ENCODE measurements at places on chromosomes 7 and 10. TPM values are rescaled to one million over a fixed set of nuclear protein-coding genes. Genes with fewer than 3 reads are reported as not detected.
A peak's percentile ranks its signal among the peaks of the same experiment; 100 is the strongest.

- DNase-seq = no peak
Observed at GRCh38 chr7:133461421-133461820, 208.5 kb downstream of the EXOC4 start.

GRCh38 chr10:96756111-96756903 is 36.0 kb upstream of the PIK3AP1 start:
- DNase-seq = no peak

- DNase-seq = no peak
Observed at GRCh38 chr7:69966766-69967591, 368.7 kb downstream of the AUTS2 start.

DNA sequence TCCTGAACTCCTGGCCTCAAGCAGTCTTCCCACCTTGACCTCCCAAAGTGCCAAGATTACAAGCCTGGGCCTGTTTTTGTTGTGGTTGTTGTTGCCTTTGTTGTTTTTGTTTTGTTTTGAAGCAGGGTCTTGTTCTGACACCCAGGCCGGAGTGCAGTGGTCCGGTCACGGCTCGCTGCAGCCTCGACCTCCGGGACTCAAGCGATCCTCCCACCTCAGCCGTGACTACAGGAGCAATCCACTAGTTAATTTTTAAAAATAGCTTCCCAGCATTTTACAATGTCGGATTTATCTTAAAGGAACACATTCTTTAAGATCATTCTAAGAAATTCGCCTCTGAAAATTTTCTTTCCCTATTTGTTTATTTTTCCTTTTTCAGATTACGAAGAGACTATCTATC is 27.7 kb upstream of the AP5Z1 start:
- no peak for DNase-seq

DNA sequence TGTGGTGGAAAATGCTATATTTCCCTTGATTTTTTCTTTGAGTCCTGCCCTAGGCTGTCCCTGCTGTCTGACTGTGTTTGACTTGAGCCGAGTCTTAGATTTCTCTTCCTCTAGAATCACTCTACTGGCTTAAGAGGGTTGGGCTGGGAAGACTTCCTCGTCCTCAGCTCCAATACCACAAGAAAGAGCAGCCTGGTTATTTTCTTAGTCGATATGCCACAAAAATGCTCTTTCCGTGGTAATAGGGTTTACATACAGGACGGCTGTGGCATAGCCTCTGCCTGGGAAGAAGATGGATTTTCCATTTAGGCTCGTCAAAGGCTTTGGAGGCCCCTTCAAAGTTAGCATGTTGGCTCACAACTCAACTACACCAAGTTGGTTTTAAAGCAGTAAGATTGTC is 212.0 kb upstream of the IGFBP3 start:
- DNase-seq = no peak

GRCh38 chr7:55305135-55305534 is 60.0 kb upstream of the LANCL2 start:
- no peak for DNase-seq

GRCh38 chr7:28533267-28533666 is 120.9 kb downstream of the CREB5 start:
- no peak for DNase-seq

GRCh38 chr7:5332579-5332978 is 49.8 kb downstream of the SLC29A4 start:
- DNase-seq = no peak

GRCh38 chr10:129505500-129506075 is 38.5 kb downstream of the MGMT start:
- no peak for DNase-seq

DNA sequence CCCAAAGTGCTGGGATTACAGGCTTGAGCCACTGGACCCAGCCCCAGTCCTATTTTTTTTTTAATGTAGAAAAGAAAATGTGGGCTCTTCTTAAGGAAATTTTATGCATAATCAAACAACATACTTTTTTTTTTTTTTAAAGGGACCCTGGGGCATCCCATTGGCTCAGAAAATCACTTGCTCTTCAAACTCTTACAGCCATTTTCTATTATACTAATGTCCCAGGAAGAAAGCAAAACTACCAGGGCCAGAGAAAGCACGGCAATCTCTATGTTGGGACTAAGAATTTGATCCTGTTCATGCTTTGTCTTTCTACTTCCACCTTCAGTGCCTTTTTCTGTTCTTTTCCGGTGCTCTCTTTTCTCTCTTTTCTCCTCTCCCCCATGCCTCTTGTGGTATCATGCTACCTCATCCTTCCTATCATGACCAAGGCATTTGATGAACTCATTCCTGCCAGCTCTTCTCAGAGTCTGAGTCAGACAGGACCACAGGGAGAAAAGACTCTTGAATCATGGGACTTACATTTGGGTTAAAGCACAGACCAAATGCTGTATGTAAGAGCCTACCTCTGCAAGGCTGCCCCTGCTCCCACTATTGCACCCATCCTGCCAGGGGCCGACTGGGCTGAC is 76.4 kb upstream of the CCNY start:
- no peak for DNase-seq

GRCh38 chr10:12466704-12467305 is 117.5 kb downstream of the CAMK1D start:
- DNase-seq = no peak

GRCh38 chr7:137626469-137627067 is 220.2 kb downstream of the DGKI start:
- DNase-seq = no peak

- DNase-seq = no peak
Observed at GRCh38 chr10:78528749-78529204, 495.1 kb downstream of the RPS24 start.

DNA sequence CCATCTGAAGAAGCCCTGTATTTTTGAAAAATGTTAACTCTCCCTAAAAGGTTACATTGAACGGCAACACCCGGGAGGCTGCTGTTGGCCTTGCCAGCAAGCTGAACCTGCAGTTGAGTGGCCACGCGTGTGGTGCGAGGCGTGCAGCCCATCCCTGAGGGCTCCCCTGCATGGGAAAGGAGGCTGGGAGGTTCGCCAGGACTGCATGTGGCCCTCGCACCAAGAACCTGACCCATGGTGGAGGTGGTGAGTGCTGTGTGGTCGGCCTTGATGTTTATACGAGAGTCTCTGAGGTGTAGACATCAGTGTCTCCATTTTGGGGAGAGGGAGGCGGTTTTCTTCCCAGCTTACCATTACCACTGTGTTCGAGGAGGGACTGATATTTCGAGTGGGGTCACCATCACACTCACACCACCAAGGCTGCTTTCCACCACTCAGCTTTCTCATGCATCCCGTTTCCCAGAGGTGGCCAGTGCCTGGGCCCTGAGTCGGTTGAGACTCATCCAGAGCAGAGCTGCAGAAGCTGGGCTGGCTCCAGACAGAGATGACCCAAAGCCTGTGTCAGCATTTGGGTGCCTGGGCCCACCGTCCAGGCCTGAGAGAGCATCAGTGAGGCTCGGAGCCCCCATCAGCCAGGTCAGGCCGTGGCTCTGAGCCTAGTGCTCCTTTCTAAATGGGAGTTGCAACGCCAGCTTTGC is 222.6 kb downstream of the EBF3 start:
- peak; percentile 28 for DNase-seq

HEPACAM2 gene
- 0.22 TPM for total RNA-seq

OR2A7 gene
- total RNA-seq = 2.7 TPM

SORBS1 gene
- 815 TPM for total RNA-seq

FFAR4 gene
- not detected for total RNA-seq

EGFR gene
- 21.1 TPM for total RNA-seq

HYCC1 gene
- 40.8 TPM for total RNA-seq
